Activated CD4-positive, alpha-beta T cell treated with anti-CD3 and anti-CD28 coated beads, Interleukin-2, amount 10 ng/mL, durations not matched to agents 24 days and 14 days (primary cell): ENCODE measurements at places on chromosomes 7 and 10. TPM values are rescaled to one million over a fixed set of nuclear protein-coding genes. Genes with fewer than 3 reads are reported as not detected.

Gene CHST3
- total RNA-seq: 0.36 and 0.63 TPM in 2 replicates

Gene ZNRF2
- total RNA-seq: 8.8 and 9.2 TPM in 2 replicates

Gene ENTPD1
- total RNA-seq: 13.0 and 17.0 TPM in 2 replicates

Gene RAMP3
- total RNA-seq: not detected in 2 replicates

DNA sequence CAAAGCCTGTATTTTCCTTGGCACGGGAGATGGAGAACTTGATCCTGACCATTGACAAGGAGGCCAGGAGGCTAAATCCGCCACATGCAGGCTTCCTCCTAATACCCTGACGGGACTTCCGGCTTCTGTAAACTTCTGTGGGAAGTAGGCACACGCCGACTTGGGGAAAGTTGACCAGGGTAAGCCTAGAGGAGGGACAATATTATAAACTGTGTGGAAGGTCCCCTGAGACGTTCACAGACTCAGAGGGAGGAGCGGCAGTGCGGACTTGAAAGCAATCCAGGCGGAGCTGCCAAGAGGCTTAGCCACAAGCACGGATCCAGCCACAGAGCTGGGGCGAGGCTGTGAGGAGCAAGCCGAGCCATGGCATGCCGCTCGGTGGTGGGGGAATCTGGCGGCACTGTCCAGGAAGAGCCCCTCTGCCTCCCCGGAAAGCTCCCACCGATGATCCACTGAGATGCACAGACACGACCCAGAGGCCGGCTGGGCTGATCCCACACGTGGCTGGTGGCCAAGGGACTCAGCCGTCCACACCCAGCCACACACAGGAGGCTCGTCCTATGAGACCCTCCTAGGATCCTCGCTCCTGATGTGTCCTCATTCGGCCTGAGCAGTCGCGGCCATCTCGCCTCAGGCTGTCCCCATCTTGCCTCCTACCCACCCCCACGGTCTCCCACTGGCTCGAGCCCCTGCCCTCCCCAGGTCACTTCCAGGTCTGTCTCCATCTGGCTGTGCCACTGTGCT is 40.0 kb upstream of the INSIG1 start:
- H3K4me1 ChIP-seq: peaks cover 7% of the 10 kb centered on the region
- H3K27ac ChIP-seq: no peak overlapping the region
- H3K27me3 ChIP-seq: peaks cover 9% of the 10 kb centered on the region
- no peak overlapping the region for H3K4me3 ChIP-seq

GRCh38 chr7:141220263-141220880 is 146.5 kb downstream of the TMEM178B start:
- DNase-seq: no peak
- no peaks in the 10 kb centered on the region for H3K4me1 ChIP-seq
- no peaks in the 10 kb centered on the region for H3K36me3 ChIP-seq
- H3K27ac ChIP-seq: no peak overlapping the region
- peaks cover 4% of the 10 kb centered on the region for H3K27me3 ChIP-seq

GRCh38 chr7:41921453-41921981 is 218.6 kb upstream of the INHBA start:
- DNase-seq: no peak
- no peaks in the 10 kb centered on the region for H3K4me1 ChIP-seq
- H3K27me3 ChIP-seq: peaks cover 28% of the 10 kb centered on the region
- no peak overlapping the region for H3K27ac ChIP-seq
- H3K36me3 ChIP-seq: no peaks in the 10 kb centered on the region

DNA sequence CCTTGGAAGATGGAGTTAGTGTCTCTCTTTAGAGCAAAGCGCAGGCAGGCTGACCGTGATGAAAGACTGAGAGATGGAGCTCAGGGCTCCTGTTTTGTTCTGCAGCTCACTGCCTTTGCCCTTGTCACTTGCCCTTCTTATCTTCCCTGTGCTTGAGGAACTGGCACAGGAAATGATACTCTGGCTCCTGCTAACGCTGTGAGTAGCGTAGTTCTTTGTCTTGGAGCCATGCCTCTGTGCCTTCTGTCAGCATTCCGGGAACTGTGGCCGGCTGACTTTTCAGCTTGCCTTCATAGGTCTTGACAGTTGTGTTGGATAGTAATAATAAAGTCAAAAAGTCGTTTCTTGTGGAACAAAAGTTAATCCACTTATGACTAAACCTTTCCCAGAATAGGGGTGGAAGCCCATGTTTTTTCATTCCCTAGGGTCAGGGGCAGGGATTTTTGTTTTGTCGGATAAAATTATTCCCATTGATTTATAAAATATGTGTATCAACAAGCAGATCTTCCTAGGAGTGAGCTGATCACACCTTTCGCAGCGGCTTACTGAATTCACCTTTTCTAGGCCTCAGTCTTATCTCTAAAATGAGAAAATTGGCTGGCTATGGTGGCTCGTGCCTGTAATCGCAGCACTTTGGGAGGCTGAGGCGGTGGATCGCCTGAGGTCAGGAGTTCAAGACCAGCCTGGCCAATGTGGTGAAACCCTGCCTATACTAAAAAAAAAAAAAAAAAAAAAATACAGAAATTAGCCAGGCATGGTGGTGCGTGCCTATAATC is 16.6 kb upstream of the TMEM236 start:
- no peak overlapping the region for H3K4me3 ChIP-seq
- no peaks in the 10 kb centered on the region for H3K4me1 ChIP-seq
- H3K36me3 ChIP-seq: no peaks in the 10 kb centered on the region

DNA sequence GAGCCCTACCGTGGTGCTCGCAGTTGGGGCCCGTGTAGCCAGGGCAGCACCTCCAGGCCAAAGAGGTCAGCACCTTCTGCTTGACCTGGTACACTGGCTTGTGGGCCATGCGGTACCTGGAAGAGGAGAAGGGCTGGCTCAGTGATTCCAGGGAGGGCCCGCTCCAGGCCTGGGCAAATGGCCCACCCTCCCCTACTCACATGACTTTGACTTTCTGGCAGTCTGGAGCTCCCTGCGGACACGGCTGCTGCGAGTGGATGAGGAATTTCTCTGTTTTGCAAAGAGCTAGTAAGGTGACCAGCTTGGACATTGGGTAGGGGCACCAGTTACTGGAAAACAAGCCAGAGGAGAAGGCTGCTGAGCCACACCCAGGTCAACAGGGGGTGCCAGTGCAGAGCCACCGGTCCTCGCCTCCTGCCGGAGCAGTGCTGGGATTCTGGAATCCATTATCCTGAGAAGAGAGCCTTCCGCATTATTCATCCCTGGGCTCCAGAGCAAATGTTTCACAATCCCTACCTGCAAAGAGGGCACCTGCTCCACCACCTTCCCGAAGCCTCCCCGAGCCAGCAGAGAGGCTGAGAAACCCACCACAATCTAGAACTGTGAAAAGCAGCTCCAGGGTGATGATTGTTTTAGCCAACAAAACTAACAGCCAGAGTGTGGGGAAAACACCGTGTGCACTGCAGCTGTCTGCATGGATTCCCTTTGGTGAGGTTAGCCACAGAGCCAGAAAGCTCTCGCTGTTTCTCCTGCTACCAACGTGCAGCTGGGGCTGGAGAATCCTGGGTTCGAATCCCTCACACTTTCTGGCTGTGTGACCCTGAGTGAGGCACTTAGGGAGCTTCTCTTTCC is 11.8 kb downstream of the MMRN2 start:
- H3K27me3 ChIP-seq: peaks cover 8% of the 10 kb centered on the region
- H3K27ac ChIP-seq: no peak overlapping the region
- H3K4me1 ChIP-seq: peaks cover 4% of the 10 kb centered on the region
- H3K4me3 ChIP-seq: no peak overlapping the region
- H3K36me3 ChIP-seq: no peaks in the 10 kb centered on the region
- no peak for DNase-seq

DNA sequence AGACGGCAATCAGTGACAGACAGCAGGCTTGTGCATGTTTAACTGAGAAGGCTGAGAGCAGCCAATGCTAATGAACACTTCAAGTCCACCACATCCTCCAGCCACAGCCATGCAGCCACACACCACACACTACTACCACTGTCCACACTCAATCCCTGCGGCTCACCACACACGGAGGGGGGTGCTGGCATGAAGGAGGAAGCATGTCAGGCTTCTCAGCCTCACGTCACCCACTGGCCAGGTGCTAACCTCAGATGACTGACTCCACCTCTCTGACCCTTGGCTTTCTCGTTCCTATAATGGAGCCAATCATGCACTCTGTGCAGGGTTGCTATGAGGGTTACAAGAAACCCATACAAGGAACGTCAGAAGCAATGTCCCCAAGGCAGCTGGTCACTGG is 165.4 kb upstream of the RNF32 start:
- peaks cover 20% of the 10 kb centered on the region for H3K27me3 ChIP-seq
- DNase-seq: no peak
- no peaks in the 10 kb centered on the region for H3K36me3 ChIP-seq
- no peak overlapping the region for H3K27ac ChIP-seq

GRCh38 chr7:69823151-69823744 is 225.0 kb downstream of the AUTS2 start:
- no peak for DNase-seq
- H3K36me3 ChIP-seq: no peaks in the 10 kb centered on the region
- H3K27me3 ChIP-seq: peaks cover 2% of the 10 kb centered on the region
- H3K4me1 ChIP-seq: peaks cover 4% of the 10 kb centered on the region
- no peak overlapping the region for H3K27ac ChIP-seq

DNA sequence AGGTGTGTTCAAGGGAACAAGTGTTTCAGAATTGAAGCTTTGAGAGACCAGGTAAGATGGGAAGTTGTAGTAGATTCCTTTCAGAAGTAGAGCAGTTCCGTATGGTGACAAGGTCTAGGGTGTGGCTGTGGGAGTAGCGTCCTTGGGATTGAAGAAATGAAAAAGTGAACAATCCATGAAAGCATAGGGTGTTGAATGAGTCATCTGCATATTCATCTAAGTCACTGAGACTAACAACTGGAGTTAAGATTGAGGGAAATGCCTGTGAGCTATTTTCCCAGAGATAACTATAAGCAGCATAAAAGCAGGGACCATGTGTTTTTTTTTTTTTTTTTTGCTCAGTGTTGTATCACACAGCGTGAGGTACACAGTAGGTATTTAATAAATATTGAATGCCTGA is 134.8 kb downstream of the PHTF2 start:
- DNase-seq: no peak
- H3K4me3 ChIP-seq: no peak overlapping the region
- H3K27ac ChIP-seq: no peak overlapping the region
- H3K36me3 ChIP-seq: peaks cover 21% of the 10 kb centered on the region

DNA sequence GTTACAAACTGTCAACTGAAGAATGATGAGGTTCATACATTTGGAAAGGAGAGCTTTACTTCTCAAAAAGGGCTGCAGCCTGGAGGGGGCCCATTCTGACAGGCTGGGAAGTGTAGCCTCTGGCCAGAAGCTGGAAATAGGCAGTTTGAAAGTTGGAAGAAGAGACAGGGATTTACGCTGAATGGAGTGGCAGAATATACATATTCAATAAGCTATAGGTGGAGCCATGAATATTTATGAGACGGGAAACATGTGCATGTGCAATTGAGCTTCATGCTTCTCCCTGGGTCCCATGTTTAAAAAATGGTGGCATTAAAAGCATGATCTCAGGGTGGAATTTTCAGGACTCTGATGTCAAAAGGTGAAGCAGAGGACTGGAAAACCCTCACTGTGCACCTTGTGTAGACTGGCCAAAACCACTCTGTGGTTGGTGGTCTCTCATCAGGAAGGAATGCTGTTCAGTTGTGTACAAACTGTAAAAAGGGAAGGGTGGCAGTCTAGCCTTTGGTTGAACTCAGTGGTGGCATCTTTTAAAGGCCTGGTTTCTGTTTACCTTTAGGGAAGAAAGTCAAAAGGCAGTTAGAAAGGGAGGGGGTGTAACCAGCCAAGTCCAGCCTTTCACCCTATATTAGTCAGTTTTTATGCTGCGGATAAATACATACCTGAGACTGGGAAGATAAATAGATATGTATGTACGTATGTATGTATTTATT is 7.2 kb upstream of the ACTR3B start:
- no peaks in the 10 kb centered on the region for H3K4me1 ChIP-seq
- H3K27me3 ChIP-seq: peaks cover 11% of the 10 kb centered on the region
- H3K4me3 ChIP-seq: no peak overlapping the region
- no peaks in the 10 kb centered on the region for H3K36me3 ChIP-seq

DNA sequence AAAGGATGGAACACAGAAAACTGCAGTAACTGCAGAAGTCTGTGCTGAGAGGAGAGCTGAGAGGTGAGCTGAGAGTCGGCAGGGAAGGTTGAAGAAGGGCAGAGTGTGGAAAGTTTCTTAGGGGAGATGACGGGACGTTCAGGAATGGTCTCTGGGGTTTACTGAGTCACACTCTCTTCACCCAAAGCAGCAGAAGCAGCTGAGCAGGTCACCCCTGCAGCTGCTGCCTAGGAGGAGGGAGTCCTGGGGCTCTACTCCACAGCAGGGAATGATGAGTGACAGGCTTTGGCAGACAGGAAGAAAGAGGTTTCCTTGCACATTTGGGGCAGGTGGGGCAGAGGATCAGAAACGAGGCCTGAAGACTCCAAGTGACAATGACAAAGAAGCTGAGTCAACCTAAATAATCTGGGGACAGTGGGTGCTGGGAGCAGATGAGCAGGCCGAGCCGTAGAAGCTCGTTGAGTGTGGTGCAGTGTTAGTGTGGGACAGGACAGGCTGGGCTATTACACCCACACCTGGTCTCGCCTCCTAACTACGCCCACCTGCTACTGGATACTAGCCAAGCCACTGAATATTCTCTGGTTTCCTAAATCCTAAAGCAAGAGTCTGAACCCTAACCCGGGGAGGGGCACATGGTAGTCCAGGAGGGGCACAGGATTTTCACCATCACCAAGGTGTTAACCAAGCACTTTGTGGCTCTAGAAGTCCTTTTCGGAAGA is 24.9 kb downstream of the BEND7 start:
- no peak overlapping the region for H3K27ac ChIP-seq
- H3K27me3 ChIP-seq: peaks cover 2% of the 10 kb centered on the region
- DNase-seq: no peak
- no peak overlapping the region for H3K4me3 ChIP-seq
